Stimulated activated CD8-positive, alpha-beta memory T cell treated with anti-CD3 and anti-CD28 coated beads, Interleukin-7, amount 100 ng/mL, for 1 hour (primary cell): ENCODE measurements at places on chromosomes 5 and 9.

DNA sequence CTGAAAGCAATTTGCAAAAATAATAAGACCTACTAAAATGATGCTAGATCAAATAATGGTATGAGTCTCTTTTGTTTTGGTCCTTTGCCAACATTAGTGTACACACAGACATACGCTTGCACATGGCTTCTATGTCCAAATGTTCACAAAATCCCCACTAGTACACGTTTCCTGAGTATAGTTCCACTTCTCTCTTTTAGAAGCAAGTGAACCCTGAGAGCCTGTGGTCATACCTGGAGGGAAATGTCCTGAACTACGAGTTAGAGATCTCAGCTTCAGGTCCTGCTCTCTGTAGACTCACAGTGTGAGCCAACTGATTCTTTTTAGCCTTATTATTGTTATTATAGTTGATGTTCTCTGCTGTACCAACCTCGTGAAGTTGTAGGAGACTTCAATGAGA is 47.3 kb upstream of the ACTBL2 start:
- DNase-seq, result no peak

GRCh38 chr5:142420561-142421227 is 95.9 kb upstream of the SPRY4 start:
- DNase-seq, result no peak

- no peak for DNase-seq
Observed at GRCh38 chr9:126957687-126958053, 43.1 kb downstream of the RALGPS1 start.

DNA sequence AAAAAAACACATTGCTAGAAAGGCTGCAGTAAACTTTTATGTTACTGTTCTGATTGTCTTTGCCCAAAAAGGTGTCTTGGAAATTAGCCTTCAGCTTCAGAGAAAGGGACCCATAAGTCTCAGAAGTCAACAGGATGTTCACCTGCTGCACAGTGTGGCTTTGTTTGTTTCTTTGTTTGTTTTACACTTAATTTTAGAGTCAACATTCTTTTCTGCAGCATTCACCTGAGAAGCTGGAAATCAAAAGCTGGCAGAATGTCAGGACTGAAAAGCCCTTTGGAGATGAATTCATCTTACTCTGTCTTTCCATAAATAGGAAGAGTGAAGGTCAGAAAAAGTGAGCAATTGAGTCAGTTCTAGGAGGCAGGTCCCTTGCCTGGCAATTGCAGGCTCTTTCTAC is 170.0 kb downstream of the PAPPA start:
- no peak for DNase-seq

GRCh38 chr9:96522366-96522765 is 72.4 kb downstream of the HABP4 start:
- DNase-seq, result no peak

GRCh38 chr9:37465249-37466036 is at the start of gene ZBTB5:
TSS of gene ZBTB5 (minus strand) at chr9:37465450. CDS start at chr9:37442551, 22,899 bp downstream.
- DNase-seq, result peak; percentile 96

- no peak for DNase-seq
Observed at GRCh38 chr5:89401012-89401411, 518.0 kb upstream of the MEF2C start.

GRCh38 chr9:120845255-120845654 is 2.5 kb upstream of the PSMD5 start:
- no peak for DNase-seq

DNA sequence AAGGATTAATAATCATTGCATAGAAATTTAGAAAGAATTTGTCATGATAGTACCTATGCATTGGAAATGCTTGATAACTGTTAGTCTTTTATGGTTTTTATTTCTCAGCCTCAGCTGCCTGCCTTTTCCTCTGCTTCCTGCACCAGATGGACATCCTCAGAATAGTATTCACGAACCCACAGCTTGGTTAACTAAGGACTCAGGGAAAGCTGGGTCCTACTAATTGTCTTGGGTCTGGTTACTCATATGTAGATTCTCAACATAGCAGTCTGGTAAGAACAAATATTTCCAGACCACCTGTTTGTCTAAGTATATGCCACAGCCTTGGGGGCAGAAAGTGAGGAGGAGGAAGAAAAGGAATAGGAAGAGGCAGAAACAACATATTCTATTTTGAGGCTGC is 464.5 kb upstream of the SMARCA2 start:
- no peak for DNase-seq

DNA sequence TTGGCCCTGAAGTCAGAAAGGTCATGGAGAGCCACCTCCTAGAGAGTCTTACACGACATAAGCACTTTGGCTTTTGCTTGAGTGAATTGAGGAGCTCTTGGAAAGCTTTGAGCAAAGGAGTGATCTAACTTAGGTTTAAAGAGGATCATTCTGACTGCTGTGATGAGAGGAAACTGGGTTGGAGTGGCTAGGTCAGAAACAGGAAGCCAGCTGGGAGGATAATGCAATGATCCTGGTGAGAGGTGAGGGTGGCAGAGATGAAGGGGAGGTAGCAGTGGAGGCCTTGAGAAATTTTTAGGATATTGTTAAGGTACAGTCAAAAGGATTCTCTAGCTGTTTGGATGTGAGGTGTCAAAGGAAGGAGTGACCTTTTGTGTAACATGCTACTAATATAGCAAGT is 32.2 kb upstream of the ROPN1L start:
- DNase-seq, result no peak

GRCh38 chr9:123928533-123929176 is 1.3 kb downstream of the DENND1A start:
- no peak for DNase-seq

DNA sequence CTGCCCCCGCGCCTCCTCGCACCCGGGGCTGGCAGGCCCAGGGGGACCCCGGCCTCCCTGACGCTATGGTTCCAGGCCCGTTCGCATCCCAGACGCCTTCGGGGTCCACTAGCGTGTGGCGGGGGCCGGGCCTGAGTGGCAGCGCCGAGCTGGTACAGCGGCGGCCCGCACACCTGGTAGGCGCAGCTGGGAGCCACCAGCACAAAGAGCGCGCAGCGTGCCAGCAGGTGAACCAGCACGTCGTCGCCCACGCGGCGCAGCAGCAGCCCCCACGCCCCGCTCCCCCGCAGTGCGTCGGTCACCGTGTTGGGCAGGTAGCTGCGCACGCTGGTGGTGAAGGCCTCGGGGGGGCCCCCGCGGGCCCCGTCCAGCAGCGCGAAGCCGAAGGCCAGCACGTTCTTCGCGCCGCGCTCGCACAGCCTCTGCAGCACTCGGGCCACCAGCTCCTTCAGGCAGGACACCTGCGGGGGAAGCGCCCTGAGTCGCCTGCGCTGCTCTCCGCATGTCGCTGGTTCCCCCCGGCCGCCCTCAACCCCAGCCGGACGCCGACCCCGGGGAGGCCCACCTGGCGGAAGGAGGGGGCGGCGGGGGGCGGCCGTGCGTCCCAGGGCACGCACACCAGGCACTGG is 548 bp downstream of the TERT start:
- DNase-seq, result no peak

GRCh38 chr5:144315026-144315425 is 144.4 kb downstream of the KCTD16 start:
- DNase-seq, result no peak

GRCh38 chr9:35689542-35690293 is at the start of gene TPM2:
TSS of gene TPM2 (minus strand) at chr9:35689925. CDS start at chr9:35689817, 108 bp downstream.
- no peak for DNase-seq
